Testis (tissue), 5 donors: ENCODE measurements at places on chromosomes 6 and 20. TPM values are rescaled to one million over a fixed set of nuclear protein-coding genes. Genes with fewer than 3 reads are reported as not detected.

- no peak overlapping the region for H3K27ac ChIP-seq
- H3K36me3 ChIP-seq: no peaks in the 10 kb centered on the region
- no peak overlapping the region for H3K4me3 ChIP-seq
- DNase-seq: peak; percentile 26
- no peaks in the 10 kb centered on the region for H3K27me3 ChIP-seq
Measured at GRCh38 chr20:41476013-41476441, 109.4 kb upstream of the EMILIN3 start.

- no peaks in the 10 kb centered on the region for H3K27me3 ChIP-seq
- no peaks in the 10 kb centered on the region for H3K36me3 ChIP-seq
- H3K4me1 ChIP-seq: peaks cover 30% of the 10 kb centered on the region
- H3K27ac ChIP-seq: no peak overlapping the region
Measured at GRCh38 chr6:139708337-139709199, 334.1 kb upstream of the CITED2 start.

GRCh38 chr6:148274809-148275208 is 67.8 kb upstream of the SASH1 start:
- DNase-seq: no peak
- no peak overlapping the region for H3K27ac ChIP-seq
- no peaks in the 10 kb centered on the region for H3K36me3 ChIP-seq
- H3K27me3 ChIP-seq: no peaks in the 10 kb centered on the region

DNA sequence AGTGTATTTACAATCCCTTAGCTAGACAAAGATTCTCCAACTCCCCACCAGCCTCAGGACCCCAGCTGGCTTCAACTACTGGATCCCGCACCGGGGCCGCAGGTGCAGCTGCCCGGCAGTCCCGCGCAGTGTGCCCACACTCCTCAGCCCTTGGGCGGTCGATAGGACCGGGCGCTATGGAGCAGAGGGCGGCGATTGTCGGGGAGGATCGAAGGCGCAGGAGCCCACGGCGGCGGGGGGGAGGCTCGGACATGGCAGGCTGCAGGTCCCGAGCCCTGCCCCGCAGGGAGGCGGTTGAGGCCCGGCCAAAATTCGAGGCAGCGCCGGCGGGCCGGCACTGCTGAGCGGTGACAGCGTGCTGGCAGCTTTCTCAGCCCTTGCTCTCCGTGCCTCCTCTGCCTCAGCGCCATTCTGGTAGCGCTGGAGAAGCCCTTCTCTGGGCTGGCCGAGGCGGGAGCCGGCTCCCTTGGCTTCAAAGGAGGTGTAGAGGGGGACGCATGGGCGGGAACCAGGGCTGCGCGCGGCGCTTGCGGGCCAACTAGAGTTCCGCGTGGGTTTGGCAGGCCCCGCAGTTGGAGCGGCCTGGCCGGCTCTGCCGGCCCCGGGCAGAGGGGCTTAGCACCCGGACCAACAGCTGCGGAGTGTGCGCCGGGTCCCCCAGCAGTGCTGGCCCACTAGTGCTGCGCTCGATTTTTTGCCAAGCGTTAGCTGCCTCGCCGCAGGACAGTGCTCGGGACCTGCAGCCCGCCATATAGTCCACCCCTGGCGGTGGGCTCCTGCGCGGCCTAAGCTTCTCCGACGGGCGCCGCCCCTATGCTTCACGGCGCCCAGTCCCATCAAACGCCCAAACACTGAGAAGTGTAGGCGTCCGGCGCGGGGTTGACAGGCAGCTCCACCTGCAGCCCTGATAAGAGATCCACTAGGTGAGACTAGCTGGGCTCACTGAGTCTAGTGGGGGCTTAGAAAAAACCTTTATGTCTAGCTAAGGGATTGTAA is 32.4 kb upstream of the KIF13A start:
- DNase-seq: peak; percentile 40
- H3K4me3 ChIP-seq: peak overlapping the region; percentile 56
- peaks cover 7% of the 10 kb centered on the region for H3K4me1 ChIP-seq

- DNase-seq: no peak
- no peaks in the 10 kb centered on the region for H3K4me1 ChIP-seq
- no peak overlapping the region for H3K27ac ChIP-seq
- no peaks in the 10 kb centered on the region for H3K27me3 ChIP-seq
- H3K36me3 ChIP-seq: no peaks in the 10 kb centered on the region
- no peak overlapping the region for H3K4me3 ChIP-seq
Measured at GRCh38 chr6:49522710-49523593, 23.2 kb downstream of the GLYATL3 start.

DNA sequence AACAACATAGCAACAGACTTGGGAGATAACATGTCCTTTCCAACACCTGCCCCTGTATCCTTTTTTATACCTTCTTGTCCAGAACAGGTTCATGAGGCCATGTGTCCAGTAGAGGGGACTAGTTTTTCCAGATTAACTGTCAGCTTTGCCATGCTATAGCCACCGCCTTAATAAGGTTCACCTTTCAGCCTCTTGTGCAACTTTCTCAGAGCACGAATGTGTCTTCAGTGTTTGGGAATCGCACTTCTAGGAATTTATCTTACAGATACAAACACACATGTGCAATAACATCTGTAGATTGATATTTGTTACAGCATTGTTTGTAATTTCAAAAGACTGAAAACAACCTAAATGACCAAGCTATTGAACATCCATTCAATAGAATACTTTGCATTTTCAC is 21.4 kb downstream of the NCR2 start:
- H3K36me3 ChIP-seq: no peaks in the 10 kb centered on the region
- H3K4me3 ChIP-seq: no peak overlapping the region
- H3K27me3 ChIP-seq: no peaks in the 10 kb centered on the region
- H3K4me1 ChIP-seq: no peaks in the 10 kb centered on the region
- DNase-seq: no peak

- no peaks in the 10 kb centered on the region for H3K36me3 ChIP-seq
- no peaks in the 10 kb centered on the region for H3K4me1 ChIP-seq
- H3K27ac ChIP-seq: no peak overlapping the region
- H3K4me3 ChIP-seq: no peak overlapping the region
Measured at GRCh38 chr6:15417811-15418210, 171.9 kb downstream of the JARID2 start.

DNA sequence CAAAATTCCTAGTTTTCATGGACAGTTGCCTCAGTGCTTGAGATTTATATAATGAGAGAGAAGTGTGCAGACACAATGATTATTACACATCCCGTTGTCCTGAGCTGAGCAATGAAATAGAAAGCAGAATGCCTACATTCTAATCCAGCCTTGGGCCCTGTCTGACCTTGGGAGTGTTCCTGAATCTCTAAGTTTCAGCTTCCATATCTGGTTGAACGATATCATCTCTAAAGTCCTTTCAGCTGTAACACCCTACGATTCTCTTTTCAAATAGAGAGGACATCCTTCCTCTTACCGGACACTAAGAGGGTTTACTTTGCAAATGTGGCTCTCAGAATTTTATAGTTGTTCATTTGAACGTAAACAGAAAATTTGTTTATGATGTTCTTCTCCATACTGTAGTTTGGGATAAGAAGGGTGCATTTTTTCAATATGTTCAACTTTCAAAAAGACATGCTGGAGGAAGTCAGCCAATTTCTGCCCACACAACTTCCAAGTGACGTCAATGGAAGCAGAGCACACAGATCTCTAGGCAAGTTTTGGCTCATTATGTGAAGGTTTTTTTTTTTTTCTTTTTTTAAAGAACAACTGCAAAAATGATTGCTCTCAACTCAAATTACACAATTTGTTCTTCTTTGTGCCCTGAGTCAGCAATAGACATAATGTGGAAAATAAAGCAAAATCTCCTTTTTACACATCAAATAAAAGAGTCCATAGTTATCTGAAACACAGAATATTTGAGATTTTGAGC is 50.4 kb downstream of the PDE7B start:
- peaks cover 17% of the 10 kb centered on the region for H3K4me1 ChIP-seq
- no peaks in the 10 kb centered on the region for H3K27me3 ChIP-seq
- no peak overlapping the region for H3K27ac ChIP-seq
- no peak overlapping the region for H3K4me3 ChIP-seq
- DNase-seq: peak; percentile 55

DNA sequence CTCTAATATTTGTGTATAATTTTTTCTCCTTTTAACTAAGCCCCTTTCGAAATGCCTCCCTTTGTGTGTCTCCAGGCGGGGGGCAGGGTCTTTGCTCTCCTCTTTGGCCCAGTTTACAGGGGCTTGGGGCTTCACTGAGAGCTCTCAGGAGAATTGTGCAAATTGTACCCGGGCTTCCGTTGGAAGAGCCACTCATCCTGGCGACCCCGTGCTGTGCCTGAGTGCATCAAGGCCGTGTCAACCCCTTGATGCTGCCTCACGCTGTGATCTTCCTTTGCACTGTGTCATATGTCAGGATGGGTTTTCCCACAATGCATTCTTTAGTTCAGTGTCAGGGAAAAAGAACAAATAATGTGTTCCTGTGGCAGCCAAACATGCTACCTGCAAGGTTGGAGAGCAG is 118.0 kb upstream of the POU3F2 start:
- H3K36me3 ChIP-seq: no peaks in the 10 kb centered on the region
- H3K4me3 ChIP-seq: no peak overlapping the region
- no peak overlapping the region for H3K27ac ChIP-seq

- H3K4me3 ChIP-seq: no peak overlapping the region
- DNase-seq: no peak
- H3K36me3 ChIP-seq: no peaks in the 10 kb centered on the region
- H3K27me3 ChIP-seq: no peaks in the 10 kb centered on the region
- H3K4me1 ChIP-seq: peaks cover 33% of the 10 kb centered on the region
- H3K27ac ChIP-seq: no peak overlapping the region
Measured at GRCh38 chr6:16248271-16248853, 10.0 kb downstream of the GMPR start.

DNA sequence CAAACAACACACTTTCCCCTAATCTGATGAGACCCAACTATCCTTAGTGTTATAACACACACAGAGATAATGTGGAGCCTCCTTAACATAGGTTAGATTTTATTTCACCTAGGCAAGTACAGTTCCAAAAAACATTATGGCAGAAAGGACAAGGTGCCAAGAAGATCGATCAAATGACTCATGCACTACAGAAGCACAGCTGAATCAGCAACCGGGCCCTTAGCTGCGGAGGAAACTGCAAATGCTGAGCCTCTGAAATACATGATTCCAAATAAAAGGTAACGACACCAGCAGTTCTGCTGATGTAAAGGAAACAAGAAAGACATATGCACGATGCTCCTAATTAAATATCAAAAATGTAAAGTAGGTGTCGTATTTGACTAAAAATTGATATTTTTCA is 19.9 kb upstream of the MUC21 start:
- no peak for DNase-seq
- no peaks in the 10 kb centered on the region for H3K27me3 ChIP-seq
- H3K36me3 ChIP-seq: no peaks in the 10 kb centered on the region
- H3K27ac ChIP-seq: no peak overlapping the region

GRCh38 chr6:37862430-37862829 is 42.9 kb downstream of the ZFAND3 start:
- no peak overlapping the region for H3K4me3 ChIP-seq
- no peaks in the 10 kb centered on the region for H3K27me3 ChIP-seq
- H3K36me3 ChIP-seq: no peaks in the 10 kb centered on the region

- H3K36me3 ChIP-seq: no peaks in the 10 kb centered on the region
- no peaks in the 10 kb centered on the region for H3K4me1 ChIP-seq
- DNase-seq: no peak
- H3K27ac ChIP-seq: no peak overlapping the region
- no peaks in the 10 kb centered on the region for H3K27me3 ChIP-seq
Measured at GRCh38 chr6:45920819-45921511, 94.7 kb downstream of the CLIC5 start.

GRCh38 chr20:42138729-42139128 is 520.6 kb upstream of the CHD6 start:
- H3K4me1 ChIP-seq: peaks cover 6% of the 10 kb centered on the region
- H3K27me3 ChIP-seq: no peaks in the 10 kb centered on the region
- H3K27ac ChIP-seq: no peak overlapping the region
- DNase-seq: no peak

DNA sequence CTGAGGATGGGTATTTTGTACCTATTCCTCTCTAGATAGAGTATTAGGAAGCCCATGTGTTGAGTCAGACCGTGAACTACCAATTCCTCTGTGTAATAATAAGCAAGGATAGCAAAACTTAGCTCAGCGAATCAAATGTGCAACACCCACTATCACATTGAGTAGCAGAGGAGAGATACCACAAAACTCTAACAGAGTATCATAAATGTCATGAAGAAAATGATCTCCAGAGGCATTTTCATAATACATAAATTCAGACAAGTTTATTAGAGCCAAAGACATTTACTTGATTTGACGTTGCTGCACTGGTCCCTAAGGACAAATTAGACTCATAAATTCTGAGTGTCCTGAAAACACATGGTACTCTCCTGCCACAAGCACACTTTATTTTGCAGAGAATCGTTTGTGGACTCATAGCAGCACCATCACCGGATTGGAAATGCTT is 245.2 kb downstream of the HAO1 start:
- no peaks in the 10 kb centered on the region for H3K27me3 ChIP-seq
- no peaks in the 10 kb centered on the region for H3K36me3 ChIP-seq
- H3K27ac ChIP-seq: no peak overlapping the region
- DNase-seq: no peak
- no peak overlapping the region for H3K4me3 ChIP-seq

DNA sequence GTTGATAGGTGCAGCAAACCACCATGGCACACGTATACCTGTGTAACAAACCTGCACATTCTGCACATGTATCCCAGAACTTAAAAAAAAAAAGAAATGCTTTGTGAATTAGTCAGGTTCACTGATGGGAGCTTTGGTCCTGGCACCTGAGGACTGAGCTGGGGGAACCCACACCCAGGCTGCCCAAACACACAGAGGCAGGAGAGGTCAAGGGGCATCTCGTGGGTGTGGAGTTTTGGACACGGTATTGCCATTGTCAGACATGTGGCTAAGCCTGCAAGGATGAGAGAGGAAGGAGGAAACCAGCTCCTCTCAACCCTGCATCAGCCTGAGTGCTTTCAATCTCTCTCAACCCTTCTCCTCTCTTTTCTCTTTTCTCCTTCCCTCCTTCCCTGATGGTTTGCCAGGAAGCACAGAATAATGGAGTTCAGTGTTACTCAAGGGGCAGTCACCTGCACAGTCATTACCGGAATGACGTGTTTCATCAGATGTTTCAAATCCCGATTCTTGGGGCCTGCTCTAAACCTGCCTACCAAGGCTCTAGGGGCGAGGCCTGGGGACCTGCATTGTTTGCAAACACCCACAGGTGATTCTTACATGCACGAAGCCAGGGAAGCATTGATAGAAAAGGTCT is 89.9 kb upstream of the NEDD9 start:
- no peak overlapping the region for H3K27ac ChIP-seq
- no peaks in the 10 kb centered on the region for H3K36me3 ChIP-seq
- no peak for DNase-seq
- no peak overlapping the region for H3K4me3 ChIP-seq
- peaks cover 9% of the 10 kb centered on the region for H3K4me1 ChIP-seq

Gene ANGPT4
- total RNA-seq: 0.56 TPM

Gene DCDC2
- 3.0 TPM for total RNA-seq

Gene RANBP9
- total RNA-seq: 114 TPM

Gene SIM1
- total RNA-seq: 0.43 TPM

Gene TMEM244
- not detected for total RNA-seq

Gene TTK
- total RNA-seq: 28.0 TPM

Gene PRKN
- 28.8 TPM for total RNA-seq

Gene SF3B5
- 200 TPM for total RNA-seq

Gene THEMIS
- total RNA-seq: 0.62 TPM

Gene TSBP1
- total RNA-seq: 11.8 TPM

Gene OTOR
- not detected for total RNA-seq

Gene MMP24OS
- total RNA-seq: 16.4 TPM
